Stimulated activated naive CD4-positive, alpha-beta T cell (primary cell): ENCODE measurements at places on chromosomes 5 and 9.

GRCh38 chr9:136814725-136815421, 7.1 kb downstream of the RABL6 start:
- no peak for DNase-seq

GRCh38 chr5:131431794-131432193, 167.9 kb downstream of the CDC42SE2 start:
- no peak for DNase-seq

DNA sequence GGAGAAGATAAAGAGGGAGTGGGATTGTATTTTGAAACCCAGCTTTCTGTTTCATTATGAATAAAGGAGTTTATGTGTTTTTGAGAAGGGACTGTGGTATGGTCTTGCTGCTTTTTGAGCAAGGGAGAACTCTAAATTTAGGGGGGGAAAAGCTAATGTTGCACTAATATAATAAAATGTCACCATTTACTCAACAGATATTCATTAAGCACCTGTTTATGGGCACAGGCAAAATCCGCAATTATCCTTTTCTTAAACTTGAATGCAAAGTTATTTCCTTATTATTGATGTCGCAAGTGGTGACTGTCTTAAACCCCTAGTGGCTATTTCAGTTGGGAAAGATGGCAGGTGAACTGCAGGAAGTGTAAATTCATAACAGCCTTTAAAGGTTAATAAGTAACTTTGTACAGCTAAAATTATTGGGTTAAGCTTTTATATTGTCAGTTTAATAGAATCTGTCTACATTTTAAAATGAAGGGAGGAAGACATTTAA, 1.5 kb downstream of the CDC42SE2 start:
- peak; percentile 38 for DNase-seq

- no peak for DNase-seq
Observed at GRCh38 chr9:35976726-35977125, 18.8 kb upstream of the OR2S2 start.

GRCh38 chr5:125717209-125717608, 706.0 kb upstream of the GRAMD2B start:
- no peak for DNase-seq

- no peak for DNase-seq
Observed at GRCh38 chr5:3051400-3051799, 299.9 kb upstream of the IRX2 start.

- no peak for DNase-seq
Observed at GRCh38 chr9:19208653-19209052, 21.8 kb upstream of the DENND4C start.

GRCh38 chr5:97544240-97544639, 361.2 kb upstream of the RIOK2 start:
- DNase-seq, result no peak

DNA sequence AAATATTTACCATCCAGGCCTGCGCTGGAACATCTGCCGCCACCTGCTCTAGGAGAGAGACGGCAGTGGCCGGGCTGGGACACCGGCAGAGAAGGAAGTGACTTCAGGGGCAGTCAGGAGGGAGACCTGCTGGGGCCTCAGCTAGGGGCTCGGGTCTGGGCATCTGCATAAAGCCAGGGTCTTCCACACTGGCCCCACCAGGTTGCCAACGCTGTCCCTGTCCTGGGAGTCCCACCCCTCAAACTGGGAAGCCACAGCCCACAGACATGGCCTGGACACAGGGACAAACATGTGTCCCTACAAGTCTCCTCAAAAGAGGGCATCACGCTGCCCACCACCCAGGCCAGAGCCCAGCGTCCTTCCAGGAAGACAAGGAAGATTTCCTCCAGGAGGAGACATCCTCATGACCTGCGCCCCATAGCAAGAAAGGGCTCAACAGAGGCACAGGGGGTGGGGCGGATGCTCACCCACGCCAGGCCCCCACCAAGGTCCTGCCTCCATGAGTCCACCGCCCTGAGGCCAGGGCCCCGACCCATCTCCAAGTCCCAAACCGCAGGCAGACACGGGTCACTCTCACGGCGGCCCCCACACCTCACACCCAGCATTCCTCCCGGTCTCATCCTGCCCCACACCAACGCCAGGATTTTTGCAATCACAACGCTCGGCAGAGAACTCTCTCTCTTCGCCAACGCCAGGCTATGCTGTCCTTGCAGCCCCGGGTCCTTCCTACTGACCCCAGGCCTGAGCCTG, 9.0 kb downstream of the VAV2 start:
- no peak for DNase-seq

DNA sequence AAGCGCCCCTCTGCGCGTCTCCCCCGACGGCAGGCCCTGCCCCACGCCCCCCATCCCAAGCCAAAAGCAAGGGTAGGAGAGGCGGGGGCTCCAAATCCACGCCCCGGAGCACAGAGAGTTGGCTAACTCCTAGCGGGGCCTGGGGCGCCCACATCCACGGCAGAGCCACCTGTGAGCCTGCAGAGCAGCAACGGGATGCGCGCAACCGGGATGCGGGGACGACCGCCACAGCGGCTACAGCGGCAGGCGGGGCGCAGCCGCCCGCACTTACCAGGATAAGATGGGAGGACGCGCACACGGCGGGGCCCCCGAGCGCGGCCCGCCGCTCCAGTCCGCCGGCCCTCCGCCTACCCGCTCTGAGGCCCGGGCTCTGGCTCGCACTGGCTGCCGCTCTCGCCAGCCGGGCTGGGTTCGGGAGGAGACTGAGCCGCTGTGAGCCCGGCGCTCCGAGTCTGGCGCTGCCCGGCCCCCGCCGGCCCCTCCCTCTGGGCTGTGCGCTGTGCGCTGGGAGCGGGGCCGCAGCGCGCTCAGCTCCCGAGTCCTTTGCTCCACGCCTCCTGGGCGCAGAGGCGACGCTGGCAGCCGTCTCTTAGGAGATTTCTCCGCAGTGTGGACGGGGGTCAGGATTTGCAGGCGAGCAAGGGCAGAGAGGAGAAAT, at the start of gene SLC24A2:
Gene SLC24A2 (minus strand): TSS at position 424 of the 658 bp plus-strand sequence.
- no peak for DNase-seq

GRCh38 chr5:68465934-68466551, 250.5 kb downstream of the PIK3R1 start:
- DNase-seq, result no peak

- DNase-seq, result no peak
Observed at GRCh38 chr5:107985144-107985543, 314.4 kb upstream of the EFNA5 start.

- no peak for DNase-seq
Observed at GRCh38 chr5:36369219-36369690, 67.6 kb upstream of the RANBP3L start.

GRCh38 chr5:171709930-171710329, 75.7 kb upstream of the SMIM23 start:
- no peak for DNase-seq

DNA sequence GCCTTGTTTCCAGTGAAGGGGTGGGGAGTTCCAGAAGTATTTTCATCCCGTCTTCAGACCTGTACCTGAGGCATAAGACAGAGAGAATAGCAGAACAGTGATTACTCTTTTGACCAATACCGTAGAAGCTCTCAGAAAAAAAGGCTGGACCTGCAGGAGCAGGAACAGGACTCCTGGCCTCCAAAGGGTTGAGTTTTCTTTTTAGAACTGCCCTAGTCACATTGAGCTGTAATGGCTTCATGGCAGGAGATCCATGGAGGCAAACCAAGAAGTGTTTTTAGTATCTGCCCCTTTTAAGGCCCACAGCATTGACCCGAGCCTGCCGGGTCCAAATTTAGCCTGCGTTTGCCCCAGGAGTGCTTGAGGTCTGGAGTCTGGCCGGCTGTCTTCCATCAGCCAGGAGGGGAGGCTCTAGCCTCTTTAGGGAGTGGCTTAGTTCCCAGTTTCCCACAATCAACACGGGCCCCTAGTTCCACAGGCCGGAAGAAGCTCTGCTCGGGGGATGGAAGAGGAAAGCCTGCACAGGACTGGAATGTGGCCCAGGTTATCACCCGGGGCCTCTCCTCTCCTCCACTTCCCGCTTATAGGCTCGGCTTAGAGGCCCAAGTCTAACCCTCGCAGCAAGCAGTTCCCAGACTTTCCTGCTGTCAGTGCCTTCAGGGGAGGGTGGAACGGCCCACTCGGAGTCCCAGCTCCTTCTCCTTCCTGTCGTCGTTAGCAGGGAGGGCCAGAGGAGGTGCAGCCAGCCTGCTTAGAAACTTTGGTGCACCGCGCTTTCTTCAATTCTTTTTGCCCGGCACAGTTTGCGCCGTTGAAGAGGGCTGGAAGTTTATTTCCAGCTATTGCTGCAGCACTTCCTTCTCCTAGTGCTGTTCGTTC, 80.7 kb downstream of the C9orf152 start:
- no peak for DNase-seq

DNA sequence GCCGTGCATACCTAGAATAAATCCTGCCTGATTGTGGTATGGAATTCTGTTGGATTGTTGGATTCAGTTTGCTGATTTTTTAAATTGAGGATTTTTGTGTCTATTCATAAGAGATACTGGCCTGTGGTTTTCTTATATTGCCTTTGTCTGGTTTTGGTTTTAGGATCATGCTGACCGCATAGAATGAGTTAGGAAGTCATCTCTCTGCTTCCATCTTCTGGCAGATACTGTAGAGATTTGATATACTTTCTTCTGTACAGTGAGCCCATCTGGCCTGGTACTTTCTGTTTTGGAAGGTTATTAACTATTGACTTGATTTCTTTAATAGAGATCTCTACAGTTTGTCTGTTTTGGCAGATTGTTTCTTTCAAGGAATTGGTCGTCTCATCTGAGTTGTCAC, 14.7 kb downstream of the CEP72 start:
- DNase-seq, result no peak

DNA sequence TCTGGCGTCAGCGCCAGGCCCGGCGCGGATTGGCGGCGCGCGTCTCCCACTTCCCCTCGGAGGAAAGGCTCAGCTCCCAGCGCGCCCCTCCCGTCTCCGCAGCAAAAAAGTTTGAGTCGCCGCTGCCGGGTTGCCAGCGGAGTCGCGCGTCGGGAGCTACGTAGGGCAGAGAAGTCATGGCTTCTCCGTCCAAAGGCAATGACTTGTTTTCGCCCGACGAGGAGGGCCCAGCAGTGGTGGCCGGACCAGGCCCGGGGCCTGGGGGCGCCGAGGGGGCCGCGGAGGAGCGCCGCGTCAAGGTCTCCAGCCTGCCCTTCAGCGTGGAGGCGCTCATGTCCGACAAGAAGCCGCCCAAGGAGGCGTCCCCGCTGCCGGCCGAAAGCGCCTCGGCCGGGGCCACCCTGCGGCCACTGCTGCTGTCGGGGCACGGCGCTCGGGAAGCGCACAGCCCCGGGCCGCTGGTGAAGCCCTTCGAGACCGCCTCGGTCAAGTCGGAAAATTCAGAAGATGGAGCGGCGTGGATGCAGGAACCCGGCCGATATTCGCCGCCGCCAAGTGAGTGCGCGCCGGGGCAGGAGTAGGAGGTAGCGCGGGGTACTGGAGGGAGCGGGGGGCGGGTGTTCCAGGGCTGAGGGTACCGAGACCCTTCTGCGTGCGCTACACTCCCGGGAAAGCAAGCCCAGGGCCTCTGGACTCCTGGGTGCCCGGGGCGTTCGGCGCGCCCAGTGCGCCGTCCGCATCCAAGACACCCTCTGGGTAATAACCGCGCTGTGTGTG, at the start of gene MSX2:
Gene MSX2 (plus strand): TSS at position 99 of the 777 bp plus-strand sequence. CDS start 78 bp downstream, at position 177.
- DNase-seq, result no peak
